Activated CD4-positive, alpha-beta T cell treated with anti-CD3 and anti-CD28 coated beads, Interleukin-2, amount 50 U/mL, for 24 hours (primary cell): ENCODE measurements at places on chromosomes 5 and 9.

DNA sequence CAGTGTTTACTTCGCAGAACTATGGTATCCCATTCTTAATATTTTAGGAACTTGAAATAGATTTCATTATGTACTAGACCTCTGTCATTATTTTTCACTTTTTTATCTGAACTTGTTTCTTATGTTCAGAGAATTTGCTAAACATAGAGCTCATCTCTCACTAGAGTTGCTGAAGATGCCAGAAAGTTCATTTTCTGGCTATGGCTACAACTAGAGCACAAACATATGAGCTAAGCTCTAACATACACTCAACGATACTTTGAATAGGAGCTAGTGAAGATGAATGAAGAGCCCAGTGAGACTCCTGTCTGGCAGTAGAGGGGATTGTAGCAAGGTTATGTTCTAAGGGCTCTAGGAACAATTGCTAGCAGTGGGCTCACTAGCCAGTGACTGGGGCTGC, 582.2 kb downstream of the KIF4B start:
- DNase-seq, result no peak

GRCh38 chr9:75604661-75605060, 285.8 kb upstream of the PCSK5 start:
- no peak for DNase-seq

- no peak for DNase-seq
Observed at GRCh38 chr9:130454812-130455325, 10.1 kb downstream of the ASS1 start.

DNA sequence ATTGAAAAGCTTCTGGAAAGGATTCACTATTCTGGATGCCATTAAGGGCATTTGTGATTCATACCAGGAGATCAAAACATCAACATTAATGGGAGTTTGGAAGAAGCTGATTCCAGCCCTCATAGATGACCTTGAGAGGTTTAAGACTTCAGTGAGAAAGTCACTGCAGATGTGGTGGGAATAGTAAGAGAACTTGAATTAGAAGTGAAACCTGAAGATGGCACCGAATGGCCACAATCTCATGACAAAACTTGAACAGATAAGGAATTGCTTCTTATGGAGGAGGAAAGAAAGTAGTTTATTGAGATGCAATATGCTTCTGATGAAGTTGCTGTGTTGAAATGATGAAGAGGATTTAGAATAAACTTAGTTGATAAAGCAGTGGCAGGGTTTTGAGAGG, 254.6 kb upstream of the SLC24A2 start:
- DNase-seq, result no peak

DNA sequence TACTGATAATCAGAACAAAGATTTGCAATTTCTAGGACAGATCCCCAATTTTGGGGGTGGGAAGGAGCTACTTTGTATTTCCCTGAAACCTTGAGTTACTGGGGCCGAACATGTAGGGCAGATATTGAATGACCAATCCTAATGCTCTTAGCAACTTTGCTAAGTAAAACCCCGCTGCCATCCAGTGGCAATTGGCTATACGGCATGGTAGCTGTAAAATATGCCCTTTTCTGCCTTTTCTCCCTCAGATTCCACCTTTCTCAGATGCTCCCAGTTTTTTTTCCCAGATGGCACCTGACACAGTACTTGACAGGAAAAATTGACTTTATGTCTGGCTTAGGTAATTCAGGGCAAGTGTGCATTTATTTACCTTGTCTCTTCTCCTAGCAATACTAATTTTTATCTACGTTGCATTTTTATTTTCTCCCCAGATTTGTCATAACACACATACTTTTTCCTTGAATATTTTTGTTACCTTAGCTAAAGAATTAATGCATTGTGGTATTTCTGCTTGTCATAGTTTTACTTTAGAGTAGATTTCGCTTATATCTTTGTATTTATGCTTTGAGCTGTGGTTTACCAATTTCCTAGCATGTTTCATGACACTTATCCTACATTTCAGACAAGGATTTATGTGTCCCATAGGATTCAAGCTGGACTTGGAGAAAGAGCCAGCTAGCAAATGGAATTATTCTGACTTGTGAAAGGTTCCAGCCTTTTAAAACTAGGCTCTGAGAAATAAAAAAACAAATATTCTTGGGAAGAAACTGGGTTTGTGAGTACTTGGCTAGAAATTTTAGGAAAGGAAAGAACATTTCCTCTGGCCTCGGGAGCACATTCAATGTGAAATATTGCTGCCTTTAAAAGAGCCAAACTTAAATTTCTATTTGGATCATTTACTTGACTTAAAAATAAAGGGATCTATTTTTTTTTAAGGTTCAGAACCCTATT, 37.4 kb downstream of the PIK3R1 start:
- DNase-seq, result no peak

DNA sequence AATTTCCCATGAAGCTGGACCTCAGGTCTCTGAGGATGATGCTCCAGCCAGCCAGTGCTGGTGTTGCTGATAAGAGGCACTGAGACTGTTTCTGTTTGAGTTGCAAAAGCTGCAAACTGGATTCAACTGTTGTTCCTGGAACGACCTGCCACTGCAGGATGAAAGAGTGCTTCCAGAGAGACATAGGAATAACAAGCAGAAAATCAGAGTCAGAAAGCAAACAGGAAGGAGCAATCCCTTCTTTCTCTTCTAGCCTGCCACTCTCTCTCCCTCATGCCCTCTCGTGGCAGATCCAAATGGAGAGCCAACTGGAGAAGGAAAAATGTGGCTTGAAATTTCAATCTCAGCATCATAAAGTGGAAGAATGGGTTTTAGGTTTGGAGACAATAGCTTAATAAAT, 110.4 kb downstream of the STARD4 start:
- no peak for DNase-seq

- peak; percentile 65 for DNase-seq
Observed at GRCh38 chr9:91071184-91071990, 269.8 kb downstream of the SYK start.

DNA sequence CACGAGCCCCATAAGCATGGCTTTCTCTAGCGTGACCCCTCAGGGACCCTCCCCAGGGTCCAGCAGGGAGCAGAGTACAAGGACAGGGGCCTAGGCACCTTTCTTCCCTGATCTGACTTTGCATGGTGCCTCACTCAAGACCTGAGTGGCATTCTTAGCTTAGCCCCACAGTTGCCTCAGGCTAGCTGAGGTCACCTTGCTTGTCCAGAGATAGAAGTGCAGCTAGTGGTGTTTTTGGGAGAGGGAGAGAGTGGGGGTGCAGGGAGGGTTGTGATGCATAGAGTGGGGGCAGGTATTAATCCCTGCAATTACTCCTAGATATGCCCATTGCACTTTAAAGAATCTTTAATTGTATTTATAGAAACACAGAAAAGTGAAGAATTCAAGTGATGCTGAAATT, 8.4 kb upstream of the TRIO start:
- DNase-seq, result no peak

DNA sequence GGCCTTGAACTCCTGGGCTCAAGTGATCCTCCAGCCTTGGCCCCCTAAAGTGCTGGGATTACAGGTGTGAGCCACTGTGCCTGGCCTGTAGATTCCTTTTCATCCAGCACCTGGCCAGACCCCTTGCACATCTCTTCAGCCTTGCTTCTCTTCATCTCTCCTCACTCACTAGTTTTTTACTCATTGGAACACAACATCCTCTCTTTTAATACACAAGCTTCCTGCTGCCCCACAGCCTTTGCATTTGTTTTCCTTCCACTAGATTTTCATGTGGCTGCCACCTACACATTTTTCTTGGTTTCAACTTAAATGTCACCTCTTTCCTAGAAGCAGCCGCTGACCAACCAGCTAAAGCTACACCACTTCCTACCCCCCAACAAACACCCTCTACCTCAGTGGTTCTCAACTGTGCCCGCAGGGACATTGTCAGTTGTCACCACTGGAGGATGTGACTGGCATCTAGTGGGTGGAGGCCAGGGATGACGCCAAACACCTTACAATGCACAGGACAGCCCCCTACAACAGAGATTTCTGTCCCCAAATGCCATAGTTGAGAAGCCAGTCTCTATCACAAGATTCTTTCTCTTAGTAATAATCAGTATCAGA, 33.7 kb downstream of the HAVCR1 start:
- DNase-seq, result peak; percentile 35

- DNase-seq, result no peak
Observed at GRCh38 chr9:69655065-69655464, 17.1 kb downstream of the APBA1 start.

DNA sequence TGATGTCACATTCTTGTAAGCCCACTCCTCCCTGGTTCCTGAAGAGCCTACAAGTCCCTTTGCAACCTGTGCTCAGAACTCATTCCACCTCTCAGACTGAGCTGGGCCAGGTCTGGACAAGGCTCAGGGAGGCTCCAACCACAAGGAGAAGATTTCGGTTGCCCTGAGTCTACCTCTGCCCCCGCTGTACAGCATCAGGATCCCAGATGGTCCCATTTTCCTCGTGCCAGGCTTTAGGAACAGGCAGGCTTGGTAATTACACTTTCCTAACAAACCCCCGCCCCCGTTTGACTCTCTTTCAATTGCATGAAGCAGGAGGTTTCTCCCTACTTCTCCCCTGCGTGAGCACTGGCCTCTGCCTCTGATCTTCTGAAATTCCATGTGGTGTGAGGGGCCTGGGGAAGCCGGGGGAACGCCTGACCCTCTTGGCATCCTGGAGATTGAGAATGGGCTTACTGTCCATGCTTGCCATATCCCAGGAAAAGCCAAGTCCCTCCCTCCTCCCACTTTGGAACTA, 86.9 kb upstream of the CTNNA1 start:
- no peak for DNase-seq

DNA sequence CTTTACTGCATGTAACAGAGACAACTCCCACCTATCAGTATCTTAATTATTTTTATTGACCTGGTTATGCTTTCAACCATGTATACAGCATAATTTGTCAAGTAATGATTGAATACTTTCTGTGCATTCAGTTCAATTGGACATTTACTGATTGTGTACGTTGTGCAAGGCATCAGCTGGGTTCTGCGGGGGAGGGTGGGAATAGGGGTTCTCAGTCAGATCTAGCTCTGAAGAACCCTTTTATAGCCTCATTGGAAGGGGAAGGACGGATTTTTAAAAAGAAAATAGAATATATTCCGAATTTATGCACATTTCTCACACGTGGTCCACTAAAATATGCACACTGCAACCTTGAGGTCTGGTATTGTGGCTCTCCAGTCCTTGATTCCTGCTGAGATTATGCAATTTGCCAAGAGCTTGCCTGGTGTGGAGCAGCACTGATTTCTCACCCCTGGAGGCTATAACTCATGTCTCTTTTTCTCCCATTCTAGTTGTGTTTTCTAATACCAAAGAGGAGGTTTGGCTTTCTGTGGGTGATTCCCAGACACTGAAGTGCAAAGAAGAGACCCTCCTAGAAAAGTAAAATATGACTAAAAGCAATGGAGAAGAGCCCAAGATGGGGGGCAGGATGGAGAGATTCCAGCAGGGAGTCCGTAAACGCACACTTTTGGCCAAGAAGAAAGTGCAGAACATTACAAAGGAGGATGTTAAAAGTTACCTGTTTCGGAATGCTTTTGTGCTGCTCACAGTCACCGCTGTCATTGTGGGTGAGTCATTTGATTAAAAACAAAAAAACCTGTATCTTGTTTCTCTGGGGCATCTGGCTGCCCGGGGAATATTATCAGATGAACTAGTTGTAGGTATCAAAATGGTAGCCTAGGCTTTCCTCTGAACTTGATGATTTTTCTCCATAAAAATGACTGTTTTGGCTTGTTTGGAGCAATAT, 1.7 kb downstream of the SLC1A3 start:
- DNase-seq, result no peak

DNA sequence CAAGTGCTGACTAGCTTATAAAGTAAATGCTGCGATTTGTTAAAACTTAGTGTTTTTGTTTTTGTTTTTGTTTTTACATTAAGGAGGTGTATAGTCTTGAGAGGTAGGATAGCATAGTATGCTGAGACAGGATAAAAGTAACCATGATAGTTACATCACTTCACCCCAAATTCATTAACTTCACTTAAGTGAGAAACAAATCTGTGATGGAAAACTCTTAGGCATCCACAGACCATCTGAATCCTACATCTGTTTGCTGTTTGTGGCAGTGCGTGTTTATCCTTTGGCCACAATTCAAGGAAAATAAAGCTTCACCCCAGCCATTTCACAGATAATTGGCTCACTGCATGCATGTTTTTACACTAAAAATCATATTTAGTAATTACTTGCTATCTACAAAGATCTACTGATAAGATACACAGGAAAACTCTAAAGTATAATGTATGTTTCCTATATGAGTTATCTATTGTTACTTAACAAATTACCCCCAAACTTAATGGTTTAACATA, 82.0 kb downstream of the ZNF622 start:
- DNase-seq, result no peak

DNA sequence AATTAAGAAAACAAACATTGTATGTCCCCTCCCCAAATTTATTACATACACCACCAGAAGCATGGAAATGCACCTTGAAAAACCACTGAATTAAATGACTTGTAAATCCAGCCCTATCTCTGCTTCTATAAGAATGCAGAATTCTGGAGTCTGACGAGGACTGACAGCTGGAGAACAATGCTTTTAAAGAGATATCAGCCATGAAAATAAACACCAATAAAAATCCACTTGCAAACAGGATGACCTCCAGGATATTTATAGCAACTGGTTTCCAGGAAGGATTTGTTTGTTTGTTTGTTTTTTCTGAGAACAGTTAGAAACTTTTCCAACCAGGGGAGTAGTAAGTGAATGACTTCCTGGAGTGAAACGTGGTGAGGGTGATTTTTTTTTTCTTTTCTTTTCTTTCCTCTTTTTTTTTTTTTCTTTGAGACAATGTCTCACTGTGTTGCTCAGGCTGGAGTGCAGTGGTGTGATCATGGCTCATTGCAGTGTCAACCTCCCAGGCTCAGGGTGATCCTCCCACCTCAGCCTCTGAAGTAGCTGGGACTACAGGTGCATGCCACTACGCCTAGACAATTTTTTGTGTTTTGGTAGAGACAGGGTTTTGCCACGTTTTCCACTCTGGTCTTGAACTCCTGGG, 38.7 kb upstream of the SLC36A1 start:
- DNase-seq, result no peak
